Mucosa of descending colon (tissue), 3 donors: ENCODE measurements at places on chromosomes 4 and X. TPM values are rescaled to one million over a fixed set of nuclear protein-coding genes. Genes with fewer than 3 reads are reported as not detected.

RPGR gene
- 13.1 TPM for total RNA-seq

HMX1 gene
- 0.19 TPM for total RNA-seq

IGBP1 gene
- total RNA-seq, result 51.8 TPM

IRS4 gene
- total RNA-seq, result not detected

GYPE gene
- not detected for total RNA-seq

DNA sequence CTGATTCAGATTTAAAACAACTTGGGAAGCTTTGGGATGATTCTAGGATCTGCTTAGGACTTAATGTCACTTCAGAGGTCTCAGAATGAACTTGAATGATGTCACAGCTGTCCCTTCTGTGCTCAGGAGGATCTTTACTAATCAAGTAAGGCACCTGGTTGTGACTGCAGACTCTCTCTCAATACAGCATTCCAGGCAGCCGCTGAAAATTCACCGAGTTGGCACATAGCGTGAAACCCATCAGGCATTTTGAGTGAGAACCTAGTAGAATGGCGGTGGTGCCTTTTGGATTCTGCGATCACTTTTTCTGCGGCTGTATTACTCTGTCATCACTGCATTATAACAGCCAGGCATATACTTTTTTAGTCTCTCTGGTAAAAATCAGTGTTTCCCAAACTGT lies 16.5 kb downstream of the SNX25 start:
- DNase-seq, result no peak

GRCh38 chr4:158519226-158519625 lies 2.5 kb upstream of the RXFP1 start:
- DNase-seq, result no peak

GRCh38 chr4:69775321-69775867 lies 15.0 kb upstream of the SULT1B1 start:
- DNase-seq, result no peak

- DNase-seq, result peak; percentile 33
Measured at GRCh38 chr4:120718979-120719566, 203.5 kb downstream of the PRDM5 start.

DNA sequence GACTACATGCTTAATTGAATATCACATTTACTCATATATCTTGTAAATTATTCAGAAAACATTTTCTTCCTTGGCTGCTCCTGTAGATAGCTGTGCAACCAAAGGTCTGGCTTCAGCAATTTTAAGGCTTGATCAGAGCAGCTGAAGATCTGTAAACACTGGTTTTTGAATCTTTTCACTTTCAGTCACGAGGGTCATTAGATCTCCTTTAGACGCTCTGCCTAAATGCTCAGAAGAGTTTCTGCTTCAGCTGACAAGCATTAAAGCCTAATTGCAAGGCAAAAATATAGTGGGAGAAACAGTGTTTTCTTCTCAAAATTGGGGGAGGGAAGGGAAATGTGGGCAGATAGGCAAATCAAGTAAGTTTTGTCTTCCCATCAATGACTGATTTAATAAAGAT lies 25.7 kb downstream of the TRPC5 start:
- DNase-seq, result no peak

- DNase-seq, result no peak
Measured at GRCh38 chr4:162059656-162060055, 104.1 kb downstream of the FSTL5 start.

DNA sequence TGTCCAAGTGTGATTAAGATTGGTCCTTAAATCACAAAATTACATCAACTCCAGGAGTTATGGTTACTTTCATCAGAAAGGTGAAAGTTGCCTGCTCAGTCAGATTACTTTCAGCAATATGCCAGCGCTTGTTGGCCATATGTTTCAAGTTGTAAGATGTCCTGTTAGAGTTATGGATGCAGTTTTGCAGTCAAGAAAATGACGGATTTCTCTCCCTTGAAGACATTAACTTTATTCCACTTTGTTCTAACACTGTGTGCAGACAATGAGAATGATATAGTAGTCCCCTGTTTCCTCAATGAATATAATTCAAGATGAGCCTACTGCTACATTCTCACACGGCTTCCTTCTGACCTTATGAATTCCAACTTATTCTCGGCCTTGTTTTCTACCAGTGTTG lies 295.0 kb upstream of the ADGRL3 start:
- no peak for DNase-seq

GRCh38 chr4:120796271-120796670 lies 126.3 kb downstream of the PRDM5 start:
- no peak for DNase-seq

DNA sequence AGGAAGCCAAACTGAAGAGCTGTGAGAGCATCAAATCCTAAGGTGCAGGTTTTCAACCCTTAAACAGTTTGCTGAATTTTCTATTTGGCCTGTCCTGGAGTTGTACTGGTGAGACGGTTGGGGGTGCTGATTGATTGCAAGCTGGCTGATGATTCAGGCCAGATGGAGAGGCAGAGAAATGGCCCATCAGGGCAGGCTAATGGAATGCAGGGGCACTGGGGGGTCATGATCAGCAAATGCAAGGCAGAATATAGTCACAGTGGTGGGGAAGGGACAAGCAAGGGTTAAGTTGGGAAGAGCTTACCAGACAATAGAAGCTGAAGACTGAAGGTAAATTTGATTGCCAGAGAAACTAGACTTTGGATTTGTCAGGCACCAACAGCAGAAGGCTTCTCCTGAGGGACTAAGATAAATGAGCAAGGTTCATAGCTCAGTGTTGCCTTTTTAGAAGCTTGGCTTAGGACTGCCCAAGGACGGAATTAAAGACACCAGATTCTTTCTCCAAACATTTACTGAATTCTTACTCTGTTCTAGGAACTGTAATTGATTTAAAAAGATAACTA lies 4.3 kb upstream of the AADAT start:
- DNase-seq, result no peak

DNA sequence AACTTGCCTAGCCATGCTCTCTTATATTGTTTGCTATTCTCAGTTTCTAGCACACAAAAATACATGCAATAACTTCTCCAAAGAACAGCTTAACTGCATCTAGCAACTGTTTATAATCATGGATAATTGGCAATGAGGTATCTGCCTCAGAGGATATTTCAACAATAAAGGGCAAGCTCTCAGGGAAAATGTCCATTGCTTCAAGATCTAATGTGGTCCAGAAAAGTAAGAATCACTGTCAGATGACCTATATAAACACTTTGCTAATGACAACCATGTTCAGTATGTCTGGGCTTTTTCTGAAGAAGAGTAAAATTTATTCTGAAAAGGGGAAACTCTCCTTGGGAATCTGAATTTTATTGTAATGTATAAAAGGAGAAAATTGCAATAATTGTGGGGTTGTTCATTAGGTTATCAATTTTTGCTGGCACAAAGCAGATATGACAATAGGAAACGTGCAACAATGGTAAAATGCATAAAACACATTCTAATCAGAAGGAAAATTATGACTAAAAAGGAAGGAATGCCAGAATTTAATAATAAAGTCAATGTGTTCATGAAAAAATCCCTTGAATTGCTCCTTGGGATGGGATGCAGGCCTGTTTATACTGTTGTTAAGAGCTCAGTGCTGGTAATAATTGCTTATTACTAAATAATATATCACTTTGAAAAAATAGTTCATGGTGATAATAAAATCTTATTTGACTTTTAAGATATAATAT lies 90.3 kb downstream of the ANTXR2 start:
- DNase-seq, result no peak

DNA sequence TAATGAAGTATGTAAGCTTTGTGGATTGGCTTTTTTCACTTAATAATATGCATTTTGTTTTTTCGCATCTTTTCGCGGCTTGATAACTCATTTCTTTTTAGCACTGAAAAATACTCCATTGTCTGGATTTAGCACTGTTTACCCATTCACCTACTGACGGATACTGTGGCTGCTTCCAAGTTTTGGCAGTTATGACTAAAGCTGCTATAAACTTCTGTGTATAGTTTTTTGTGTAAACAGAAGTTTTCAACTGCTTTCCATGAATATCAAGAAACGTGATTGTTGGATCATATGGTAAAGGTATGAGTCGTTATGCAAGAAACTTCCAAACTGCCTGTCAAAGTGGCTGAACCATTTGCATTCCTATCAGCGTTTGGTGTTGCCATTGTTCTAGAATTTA lies 87.6 kb downstream of the BMP3 start:
- DNase-seq, result no peak

DNA sequence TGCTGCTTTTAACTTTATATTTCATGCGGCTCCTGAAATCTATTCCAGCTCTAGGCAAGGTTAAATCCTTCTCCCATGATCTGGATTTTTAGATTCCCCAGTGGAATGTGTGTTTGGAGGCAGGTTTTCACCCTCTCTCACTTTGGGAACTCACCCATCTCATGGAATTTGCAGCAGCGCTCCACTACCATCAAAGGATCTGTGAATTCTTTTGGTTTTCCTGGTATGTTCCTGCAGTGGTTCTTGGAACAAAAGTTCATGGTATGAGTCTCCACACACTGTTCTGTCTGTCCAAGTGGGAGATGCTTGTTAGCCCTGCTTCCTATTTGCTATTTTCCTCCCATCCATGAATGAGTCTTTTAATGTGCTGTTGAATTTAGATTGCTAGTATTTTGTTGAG lies 14.0 kb downstream of the APOOL start:
- DNase-seq, result no peak

GRCh38 chrX:44143061-44143602 lies 169.9 kb upstream of the NDP start:
- DNase-seq, result no peak

DNA sequence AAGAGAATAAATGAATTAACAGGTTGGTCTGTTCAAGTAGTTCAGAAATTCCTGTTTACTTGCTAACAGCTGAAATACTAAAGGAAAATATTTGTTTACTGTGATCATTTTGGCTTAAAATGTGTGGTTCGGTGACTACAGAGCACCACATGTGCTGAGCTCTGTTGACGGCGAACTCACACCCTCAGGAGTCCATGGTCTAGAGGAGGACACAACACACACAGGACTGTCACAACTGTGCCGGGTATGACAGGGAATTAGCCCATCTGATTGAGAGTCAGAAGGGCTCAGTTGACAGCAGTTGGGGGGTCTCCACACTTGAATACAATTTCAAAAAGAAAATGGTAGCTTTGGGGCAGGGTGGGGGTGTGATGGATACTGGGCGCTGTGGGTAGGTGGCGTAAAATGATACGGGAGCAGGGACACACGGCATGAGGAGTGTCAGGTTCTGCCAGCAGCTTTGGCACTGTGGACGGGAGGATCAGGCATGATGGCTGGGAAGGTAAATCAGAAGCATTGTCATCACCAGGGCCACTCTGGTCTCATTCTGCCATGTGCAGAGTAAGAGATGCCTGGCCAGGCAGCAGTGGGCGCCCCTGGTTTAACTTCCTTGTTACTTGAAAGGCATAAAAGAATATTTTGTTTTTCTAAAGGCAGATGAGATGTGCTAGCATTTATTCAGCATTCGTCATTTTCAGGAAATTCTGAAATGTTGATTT lies 33.3 kb downstream of the CLDN22 start:
- DNase-seq, result no peak

GRCh38 chr4:83180431-83180968 lies 66.0 kb upstream of the PLAC8 start:
- DNase-seq, result no peak

DNA sequence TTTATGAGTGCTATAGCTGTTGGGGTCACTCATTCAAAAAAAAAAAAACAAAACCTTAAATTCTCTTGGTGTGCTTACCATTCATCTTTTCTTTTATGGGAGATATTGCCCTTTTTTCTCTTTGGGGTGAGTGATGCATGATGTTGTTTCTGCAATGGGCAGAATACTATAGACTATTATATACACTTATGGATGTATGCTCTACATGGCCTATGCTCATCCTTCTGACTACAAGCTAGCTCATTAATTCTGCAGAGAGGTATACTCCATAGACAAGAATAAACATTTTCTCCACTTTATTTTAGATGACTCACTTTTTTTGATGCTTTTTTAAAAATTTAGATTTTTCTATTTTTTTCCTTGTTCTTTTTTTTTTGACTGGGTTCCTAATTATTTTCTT lies 160.3 kb upstream of the ANK2 start:
- DNase-seq, result no peak

DNA sequence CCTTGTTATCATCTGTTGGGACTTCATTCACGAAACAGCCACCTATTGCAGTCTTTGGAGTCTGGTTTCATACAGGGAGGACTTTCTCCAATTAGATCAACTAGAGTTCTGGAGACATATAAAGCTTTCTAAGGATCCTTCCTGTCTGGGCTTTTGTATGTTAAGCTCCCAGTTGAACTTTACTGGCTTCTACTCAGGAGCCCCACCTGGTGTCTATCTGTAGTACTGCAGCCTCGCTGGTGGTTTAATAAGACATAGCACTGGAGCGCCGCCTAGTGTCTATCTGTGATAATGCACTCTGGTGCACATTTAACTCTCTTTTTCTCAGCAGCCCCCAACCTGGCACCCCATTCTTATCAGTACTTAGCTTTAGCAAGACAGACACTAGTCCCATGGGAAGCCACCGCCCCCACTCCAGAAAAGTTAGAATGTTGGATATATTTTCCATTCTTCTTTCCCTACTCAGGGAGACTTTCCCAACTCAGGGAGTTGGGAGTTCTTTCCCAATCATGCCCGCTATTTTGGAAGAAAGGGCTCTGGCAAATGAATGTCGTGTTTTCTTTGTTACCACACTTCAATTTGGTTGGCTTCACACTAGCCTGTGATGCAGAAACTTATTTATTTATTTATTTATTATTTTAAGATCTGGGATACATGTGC lies 36.9 kb upstream of the SYTL4 start:
- peak; percentile 60 for DNase-seq

GRCh38 chr4:105068516-105068915 lies 78.2 kb upstream of the TET2 start:
- DNase-seq, result no peak

- no peak for DNase-seq
Measured at GRCh38 chr4:145830699-145831098, 107.9 kb downstream of the ZNF827 start.

DNA sequence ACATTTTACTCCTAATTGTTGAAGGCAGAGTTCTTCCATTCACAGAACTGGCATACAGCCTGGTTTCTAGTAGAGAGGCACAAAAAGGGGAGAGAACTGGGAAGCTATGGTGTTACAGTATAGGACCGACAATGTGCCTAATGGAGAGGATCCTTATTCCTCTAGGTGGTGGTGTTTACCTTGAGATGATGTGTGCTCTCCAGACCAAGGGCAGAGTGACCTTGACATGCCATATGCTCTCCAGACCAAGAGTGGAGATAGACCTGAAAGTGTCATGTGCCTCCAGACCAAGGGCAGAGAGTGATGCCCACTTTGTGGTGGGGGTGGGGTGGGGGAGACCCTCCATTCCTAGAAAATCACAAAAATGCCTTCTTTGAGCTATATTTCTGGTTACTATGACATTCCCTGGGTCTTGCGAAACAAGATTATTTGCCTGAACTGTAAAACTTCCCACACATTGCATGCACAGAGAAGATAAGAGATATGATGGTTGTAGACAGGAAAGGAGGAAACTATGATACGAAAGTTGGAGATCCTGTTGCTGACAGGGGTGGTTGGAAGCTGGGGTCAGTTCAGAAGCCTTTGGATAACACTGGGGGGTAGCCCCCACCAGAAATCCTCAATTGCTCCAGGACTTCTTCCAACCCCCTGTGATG lies 119.7 kb downstream of the TEX13C start:
- DNase-seq, result no peak

- no peak for DNase-seq
Measured at GRCh38 chrX:40834225-40834624, 98.9 kb upstream of the MED14 start.

- DNase-seq, result no peak
Measured at GRCh38 chr4:15327311-15328298, 100.2 kb upstream of the C1QTNF7 start.
